Renal cortex interstitium (tissue), 15 donors: ENCODE measurements at places on chromosomes 7 and 10. TPM values are rescaled to one million over a fixed set of nuclear protein-coding genes. Genes with fewer than 3 reads are reported as not detected.

- no peak for DNase-seq
Measured at GRCh38 chr7:29592866-29593265, 29.2 kb downstream of the PRR15 start.

Gene NEBL
- 74.3 TPM for polyA plus RNA-seq

DNA sequence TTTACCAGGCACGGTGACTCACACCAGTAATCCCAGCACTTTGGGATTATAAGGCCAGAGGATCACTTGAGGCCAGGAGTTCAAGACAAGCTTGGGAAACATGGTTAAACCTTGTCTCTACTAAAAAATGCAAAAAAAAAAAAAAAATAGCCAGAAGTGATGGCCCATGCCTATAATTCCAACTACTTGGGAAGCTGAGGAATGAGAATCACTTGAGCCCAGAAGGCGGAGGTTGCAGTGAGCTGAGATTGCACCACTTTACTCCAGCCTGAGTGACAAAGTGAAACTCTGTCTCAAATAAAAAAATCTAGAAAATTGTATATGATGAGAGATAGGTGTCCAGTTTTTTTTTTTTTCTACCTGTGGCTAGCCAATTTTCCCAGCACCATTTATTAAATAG, 578.2 kb downstream of the ANKRD7 start:
- no peak for DNase-seq

DNA sequence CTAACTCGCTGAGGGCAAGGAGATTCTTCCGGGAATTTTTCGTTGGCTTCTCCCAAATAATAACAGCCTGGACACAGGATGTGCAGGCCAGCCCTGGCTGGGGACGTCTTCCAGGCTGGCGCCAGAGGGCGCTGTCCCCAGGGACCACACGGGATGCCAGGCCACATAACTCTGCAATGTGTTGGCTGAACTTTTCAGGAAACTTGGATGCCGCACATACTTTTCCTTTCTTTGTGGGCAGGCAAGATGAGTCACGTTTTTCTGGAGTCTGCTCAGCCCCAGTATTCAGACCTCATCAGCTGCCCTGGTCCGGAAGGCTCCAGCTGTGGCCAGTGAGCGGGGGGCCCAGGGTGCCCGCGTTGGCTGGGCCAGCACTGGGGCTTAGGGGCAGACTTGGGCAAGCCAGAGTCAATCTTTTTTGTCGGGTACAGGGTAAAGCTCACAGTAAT, 122.7 kb downstream of the PRKAG2 start:
- DNase-seq, result peak; percentile 60
